ENCODE measurements at places on chromosomes 3 and 15.

DNA sequence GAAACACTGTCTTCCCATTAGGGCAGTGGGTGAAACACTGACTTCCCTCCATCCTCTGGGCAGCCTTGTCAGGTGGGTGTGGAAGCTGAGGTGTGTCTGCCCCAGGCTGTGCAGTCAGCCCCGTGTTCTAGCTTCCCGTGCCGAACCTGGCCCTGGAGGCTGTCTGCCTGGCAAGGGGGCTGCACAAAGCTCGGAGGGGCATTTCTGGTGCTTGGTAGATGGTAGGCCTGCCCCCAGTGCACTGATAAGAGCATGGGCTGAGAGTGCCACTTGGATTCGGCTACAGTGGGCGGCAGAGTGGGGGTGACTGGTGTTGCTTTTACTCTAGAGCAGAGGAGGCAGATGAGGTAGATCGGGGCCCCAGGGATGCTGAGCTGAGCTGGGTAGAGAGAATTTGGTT is 21.3 kb downstream of the IGF1R start:
- no peak overlapping the region for H3K27ac ChIP-seq
- peaks cover 3% of the 10 kb centered on the region for H3K36me3 ChIP-seq
- no peaks in the 10 kb centered on the region for H3K27me3 ChIP-seq
- no peak overlapping the region for H3K4me3 ChIP-seq
- DNase-seq = no peak

DNA sequence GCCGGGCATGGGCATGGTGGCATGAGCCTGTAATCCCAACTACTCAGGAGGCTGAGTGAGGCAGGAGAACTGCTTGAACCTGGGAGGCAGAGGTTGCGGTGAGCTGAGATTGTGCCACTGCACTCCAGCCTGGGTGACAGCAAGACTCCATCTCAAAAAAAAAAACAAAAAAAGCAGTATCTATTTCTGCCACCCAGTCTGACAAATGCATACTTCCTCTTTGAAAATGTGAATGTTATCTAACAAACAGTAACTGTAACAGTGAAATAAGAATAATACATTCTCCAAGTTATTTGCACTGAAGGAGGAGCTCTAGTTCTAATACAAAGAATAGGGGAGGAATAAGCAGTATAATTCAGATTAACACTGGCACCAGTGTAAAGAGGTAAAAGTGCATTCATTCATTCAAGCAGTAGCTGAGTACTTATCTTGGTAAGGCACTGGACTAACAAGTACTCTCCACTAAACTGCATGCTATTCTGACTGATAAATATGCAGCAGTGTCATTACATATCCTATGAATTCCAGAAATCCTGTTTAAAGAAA is 12.9 kb downstream of the VPS13C start:
- no peak for DNase-seq
- peaks cover 4% of the 10 kb centered on the region for H3K4me1 ChIP-seq
- H3K27me3 ChIP-seq = no peaks in the 10 kb centered on the region

DNA sequence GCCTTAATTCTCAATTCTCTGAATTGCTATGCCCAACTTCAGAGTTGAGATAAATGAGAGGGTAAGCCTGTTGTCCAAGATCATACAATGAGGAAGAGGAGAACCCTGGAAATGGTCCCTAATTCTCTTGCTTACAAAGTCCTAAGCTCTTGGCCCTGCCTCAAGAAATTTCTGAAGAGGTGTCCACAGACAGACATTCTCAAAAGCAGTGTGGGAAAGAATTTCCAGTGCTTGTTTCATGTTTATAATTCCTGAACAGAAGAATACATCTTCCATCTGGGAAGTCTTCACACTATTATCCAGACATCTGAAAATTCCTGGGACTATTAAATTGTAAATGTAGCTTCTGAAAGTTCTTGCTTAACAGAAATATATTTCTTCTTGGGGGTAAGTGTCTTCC is 166.8 kb upstream of the LRTM1 start:
- no peak for DNase-seq
- no peaks in the 10 kb centered on the region for H3K27me3 ChIP-seq
- no peaks in the 10 kb centered on the region for H3K4me1 ChIP-seq
- no peak overlapping the region for H3K27ac ChIP-seq
- no peaks in the 10 kb centered on the region for H3K36me3 ChIP-seq

DNA sequence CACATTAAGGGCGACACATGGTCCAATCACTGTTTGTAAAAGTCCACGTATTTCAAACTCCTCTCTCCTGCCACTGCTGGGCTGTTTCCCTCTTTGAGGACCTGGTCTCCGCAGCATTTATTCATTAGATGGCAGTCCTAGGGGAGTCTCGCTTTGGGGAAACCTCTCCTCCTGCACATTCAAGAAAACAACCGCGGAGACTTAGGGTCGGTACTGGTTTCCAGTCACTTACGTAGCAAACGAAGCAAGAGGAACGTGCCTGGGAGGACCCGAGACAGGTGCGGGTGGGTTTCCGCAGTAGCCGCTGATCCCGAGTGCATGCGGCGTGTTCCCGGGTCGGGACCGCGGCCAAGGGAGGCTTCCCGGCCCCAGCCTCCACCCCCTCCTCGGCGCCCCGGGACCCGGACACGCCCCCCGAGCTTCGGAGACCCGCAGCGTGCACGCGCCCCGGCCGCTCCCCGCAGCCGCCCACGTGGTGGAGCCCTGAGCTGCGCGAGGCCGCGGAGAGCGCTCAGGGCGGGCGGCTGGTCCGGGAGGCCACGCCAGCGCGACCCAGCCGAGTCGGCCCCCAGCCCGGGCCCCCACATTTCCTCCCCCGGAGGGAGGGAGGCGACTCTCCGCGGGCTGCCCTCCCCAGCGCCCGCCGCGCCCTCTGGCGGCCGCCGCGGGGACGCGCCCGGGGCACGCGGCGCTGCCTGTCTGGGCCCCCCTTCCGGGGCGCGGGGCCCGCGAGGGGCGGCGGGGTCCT is 1.1 kb upstream of the IGF1R start:
- H3K4me1 ChIP-seq = peaks cover 22% of the 10 kb centered on the region
- H3K27ac ChIP-seq = no peak overlapping the region
- H3K4me3 ChIP-seq = peak overlapping the region; percentile 89
- DNase-seq = peak; percentile 70
- H3K27me3 ChIP-seq = peaks cover 54% of the 10 kb centered on the region
- no peaks in the 10 kb centered on the region for H3K36me3 ChIP-seq

- no peaks in the 10 kb centered on the region for H3K4me1 ChIP-seq
- no peak for DNase-seq
- no peaks in the 10 kb centered on the region for H3K27me3 ChIP-seq
- no peak overlapping the region for H3K4me3 ChIP-seq
These were observed 155.7 kb downstream of the DOCK3 start for GRCh38 chr3:50830451-50830850.

- DNase-seq = peak; percentile 18
- H3K27ac ChIP-seq = no peak overlapping the region
- no peaks in the 10 kb centered on the region for H3K36me3 ChIP-seq
- H3K4me1 ChIP-seq = peaks cover 7% of the 10 kb centered on the region
- H3K4me3 ChIP-seq = peak overlapping the region; percentile 76
- H3K27me3 ChIP-seq = peaks cover 29% of the 10 kb centered on the region
These were observed 19.8 kb upstream of the NUDT16 start for GRCh38 chr3:131361464-131362421.

DNA sequence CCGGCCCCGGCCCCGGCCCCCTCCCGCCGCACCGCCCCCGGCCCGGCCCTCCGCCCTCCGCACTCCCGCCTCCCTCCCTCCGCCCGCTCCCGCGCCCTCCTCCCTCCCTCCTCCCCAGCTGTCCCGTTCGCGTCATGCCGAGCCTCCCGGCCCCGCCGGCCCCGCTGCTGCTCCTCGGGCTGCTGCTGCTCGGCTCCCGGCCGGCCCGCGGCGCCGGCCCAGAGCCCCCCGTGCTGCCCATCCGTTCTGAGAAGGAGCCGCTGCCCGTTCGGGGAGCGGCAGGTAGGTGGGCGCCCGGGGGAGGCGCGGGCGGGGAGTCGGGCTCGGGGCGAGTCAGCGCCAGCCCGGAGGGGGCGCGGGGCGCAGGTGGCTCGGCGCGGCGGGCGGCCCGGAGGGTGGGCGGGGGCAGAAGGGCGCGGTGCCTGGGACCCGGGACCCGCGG is 352 bp downstream of the CHRD start:
- peaks cover 17% of the 10 kb centered on the region for H3K4me1 ChIP-seq
- peak; percentile 43 for DNase-seq
- no peak overlapping the region for H3K27ac ChIP-seq
- H3K27me3 ChIP-seq = peaks cover 71% of the 10 kb centered on the region
- no peaks in the 10 kb centered on the region for H3K36me3 ChIP-seq

- H3K36me3 ChIP-seq = no peaks in the 10 kb centered on the region
- no peaks in the 10 kb centered on the region for H3K27me3 ChIP-seq
These were observed 114.6 kb upstream of the ACP3 start for GRCh38 chr3:132202586-132202985.

GRCh38 chr3:140022066-140022770 is 87.2 kb downstream of the CLSTN2 start:
- DNase-seq = no peak
- no peak overlapping the region for H3K27ac ChIP-seq
- no peaks in the 10 kb centered on the region for H3K4me1 ChIP-seq
- no peaks in the 10 kb centered on the region for H3K36me3 ChIP-seq

- H3K27me3 ChIP-seq = no peaks in the 10 kb centered on the region
- H3K36me3 ChIP-seq = no peaks in the 10 kb centered on the region
- no peak for DNase-seq
- H3K27ac ChIP-seq = peak overlapping the region; percentile 54
These were observed 110.9 kb upstream of the GALNT15 start for GRCh38 chr3:16063603-16064002.

DNA sequence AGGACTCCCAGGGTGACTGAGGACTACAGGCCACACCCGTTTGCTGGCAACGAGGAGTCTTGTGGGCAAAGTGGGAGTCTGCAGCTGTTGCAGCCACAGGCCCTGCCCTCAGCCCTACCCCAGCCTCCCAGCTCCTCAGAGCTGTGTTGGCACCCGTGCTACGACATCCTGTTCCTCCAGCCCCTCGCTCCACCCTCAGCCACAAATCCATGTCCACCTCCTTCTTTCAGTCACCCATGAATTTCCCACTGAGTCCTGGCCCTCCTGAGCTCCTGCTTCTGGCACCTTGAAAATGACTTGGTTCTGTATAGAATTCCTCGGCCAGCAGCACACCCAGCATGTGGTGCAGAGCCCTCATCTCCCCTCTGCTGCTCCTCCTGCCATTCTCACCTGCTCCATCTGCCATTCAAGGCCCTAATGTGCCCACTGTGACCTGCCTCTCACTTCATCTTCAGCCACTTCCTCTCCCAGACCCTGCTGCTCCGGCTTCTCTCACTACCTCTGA is 20.9 kb upstream of the VILL start:
- H3K4me1 ChIP-seq = peaks cover 1% of the 10 kb centered on the region
- no peaks in the 10 kb centered on the region for H3K27me3 ChIP-seq
- H3K27ac ChIP-seq = peak overlapping the region; percentile 31
- peaks cover 14% of the 10 kb centered on the region for H3K36me3 ChIP-seq
- no peak for DNase-seq
- H3K4me3 ChIP-seq = no peak overlapping the region

DNA sequence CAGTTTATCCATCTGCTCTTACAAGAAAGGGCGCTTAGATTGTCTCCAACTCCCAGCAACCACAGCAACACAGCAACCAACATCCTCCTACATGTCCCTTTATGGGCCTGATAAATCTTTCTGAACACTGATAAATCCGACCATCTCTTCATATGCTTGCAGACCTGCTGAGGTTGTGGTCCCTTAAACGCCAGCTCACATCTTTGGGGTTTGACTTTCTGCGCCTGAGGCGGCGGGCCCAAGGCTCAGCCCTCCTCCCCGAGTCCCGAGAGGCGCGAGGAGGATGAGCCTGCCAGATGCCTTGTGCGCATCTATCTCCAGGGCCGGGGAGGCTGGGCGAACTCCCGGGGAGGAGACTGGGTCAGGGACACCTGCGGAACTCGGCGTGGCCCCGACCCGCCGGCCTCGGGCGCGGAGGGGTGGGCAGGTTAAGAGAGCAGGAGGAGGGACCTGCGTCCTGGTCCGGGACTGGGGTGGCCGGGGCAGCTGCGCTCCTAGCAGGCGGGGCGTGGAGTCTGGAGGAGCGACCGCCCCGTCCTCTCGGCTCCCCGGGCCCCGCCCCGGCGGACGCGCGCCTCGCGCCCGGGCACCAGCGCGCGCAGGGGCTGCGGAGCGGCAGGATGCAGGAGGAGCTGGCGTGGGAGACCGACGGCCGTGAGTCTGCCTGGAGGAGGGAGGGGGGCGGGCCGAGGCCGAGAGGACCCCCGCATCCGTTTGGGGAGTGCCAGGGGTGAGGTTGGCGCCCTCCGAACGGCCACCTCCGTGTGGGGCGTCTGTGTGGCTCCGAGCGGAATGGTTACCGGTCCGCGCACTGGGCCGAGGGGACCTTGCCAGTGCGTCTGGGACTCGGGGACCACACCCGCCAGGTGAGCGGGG is at the start of gene ANKDD1A:
ANKDD1A (plus strand) TSS at position 592 of the 876 bp plus-strand sequence; CDS start at position 621, 29 bp downstream.
- H3K27me3 ChIP-seq = peaks cover 21% of the 10 kb centered on the region
- H3K27ac ChIP-seq = peak within 1 kb of the TSS; percentile 64
- H3K4me3 ChIP-seq = peak within 1 kb of the TSS; percentile 77
- peak; percentile 62 for DNase-seq

GRCh38 chr3:8307545-8308110 is 194.0 kb upstream of the LMCD1 start:
- no peaks in the 10 kb centered on the region for H3K4me1 ChIP-seq
- DNase-seq = no peak
- H3K36me3 ChIP-seq = peaks cover 5% of the 10 kb centered on the region
- H3K27ac ChIP-seq = no peak overlapping the region
- no peaks in the 10 kb centered on the region for H3K27me3 ChIP-seq
- no peak overlapping the region for H3K4me3 ChIP-seq

DNA sequence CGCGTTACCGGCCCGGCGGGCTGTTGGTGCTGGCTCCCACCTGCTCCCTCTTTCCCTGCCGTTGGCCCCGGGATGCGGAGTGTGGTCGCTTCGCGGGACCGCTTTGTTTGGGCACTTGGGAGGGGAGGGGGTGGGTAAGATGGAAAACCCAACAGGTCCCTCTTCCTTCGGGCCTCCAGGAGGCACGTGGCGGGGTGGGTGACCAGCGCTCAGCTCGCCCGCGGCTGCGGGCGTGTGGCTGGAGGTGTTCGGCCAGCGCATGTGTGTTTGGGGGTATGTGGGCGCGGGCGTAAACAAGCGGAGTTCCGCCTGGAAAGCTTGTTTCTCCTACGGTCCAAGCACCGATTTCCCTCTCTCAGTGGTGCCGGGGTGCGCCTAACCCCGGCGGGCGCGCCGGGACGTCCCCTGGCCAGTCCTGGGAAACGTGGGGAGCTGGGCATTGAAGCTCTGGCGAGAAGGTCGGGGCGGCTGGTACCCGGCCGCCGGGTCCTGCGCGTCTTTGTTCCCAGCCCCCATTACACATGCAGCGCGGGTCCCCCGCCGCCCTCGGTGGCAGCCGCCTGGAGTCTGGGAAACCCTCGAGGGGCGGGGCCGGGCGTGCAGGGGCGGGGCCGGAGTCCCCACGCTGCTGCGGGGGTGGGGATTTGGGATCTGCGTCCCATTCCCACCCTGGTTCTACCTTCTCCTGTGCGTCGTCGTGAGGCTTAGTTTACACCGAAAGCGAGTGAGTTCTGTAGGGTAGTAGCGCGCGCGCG is 1.4 kb downstream of the ACVR2B start:
- H3K36me3 ChIP-seq = peaks cover 7% of the 10 kb centered on the region
- H3K4me3 ChIP-seq = peak overlapping the region; percentile 99
- DNase-seq = peak; percentile 69
- H3K4me1 ChIP-seq = peaks cover 46% of the 10 kb centered on the region
- H3K27me3 ChIP-seq = peaks cover 7% of the 10 kb centered on the region
